ENCODE measurements at places on chromosomes 2 and 18. TPM values are rescaled to one million over a fixed set of nuclear protein-coding genes. Genes with fewer than 3 reads are reported as not detected.

Gene RAB17
- not detected for total RNA-seq

Gene PCARE
- not detected for total RNA-seq

Gene TLX2
- not detected for total RNA-seq

Gene MAPK4
- total RNA-seq, result 23.8 TPM

Gene ALPG
- not detected for total RNA-seq

Gene CHRNG
- not detected for total RNA-seq

Gene ANKRD30B
- total RNA-seq, result 2.2 TPM

Gene LGALSL
- 31.6 TPM for total RNA-seq

Gene GALNT14
- total RNA-seq, result 16.0 TPM

Gene SGPP2
- 1.3 TPM for total RNA-seq

Gene EVX2
- not detected for total RNA-seq

Gene DNMT3A
- total RNA-seq, result 65.7 TPM

Gene ALPI
- not detected for total RNA-seq

Gene LRP1B
- 117 TPM for total RNA-seq

Gene CCDC74B
- 5.6 TPM for total RNA-seq

Gene SERPINB4
- total RNA-seq, result not detected
